ENCODE measurements at places on chromosomes 13 and 19.

DNA sequence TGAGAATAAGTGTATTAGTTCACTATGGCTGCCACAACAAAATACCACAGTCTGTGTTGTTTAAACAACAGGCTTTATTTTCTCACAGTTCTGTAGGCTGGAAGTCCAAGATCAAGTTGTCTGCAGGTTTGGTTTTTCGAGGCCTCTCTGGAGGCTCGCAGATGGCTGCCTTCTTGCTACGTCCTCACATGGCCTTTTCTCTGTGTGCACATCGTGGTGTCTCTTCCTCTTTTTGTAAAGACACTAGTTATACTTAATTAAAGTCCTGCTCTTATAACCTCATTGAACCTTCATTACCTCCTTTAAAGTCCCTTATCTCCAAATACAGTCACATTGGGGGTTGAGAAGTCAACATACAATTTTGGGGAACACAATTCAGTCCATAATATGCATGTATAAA is 10.6 kb downstream of the CSNK1A1L start:
- H3K4me3 ChIP-seq = no peak overlapping the region
- DNase-seq = no peak
- no peaks in the 10 kb centered on the region for H3K4me1 ChIP-seq
- no peaks in the 10 kb centered on the region for H3K27me3 ChIP-seq

- H3K36me3 ChIP-seq = peaks cover 4% of the 10 kb centered on the region
- H3K4me1 ChIP-seq = no peaks in the 10 kb centered on the region
- H3K27me3 ChIP-seq = peaks cover 27% of the 10 kb centered on the region
- no peak overlapping the region for H3K27ac ChIP-seq
- no peak overlapping the region for H3K4me3 ChIP-seq
- no peak for DNase-seq
Measured at GRCh38 chr19:49188626-49189200, 31.1 kb downstream of the TRPM4 start.

GRCh38 chr19:21626924-21627697 is 121.7 kb downstream of the ZNF429 start:
- no peak for DNase-seq
- no peaks in the 10 kb centered on the region for H3K27me3 ChIP-seq

DNA sequence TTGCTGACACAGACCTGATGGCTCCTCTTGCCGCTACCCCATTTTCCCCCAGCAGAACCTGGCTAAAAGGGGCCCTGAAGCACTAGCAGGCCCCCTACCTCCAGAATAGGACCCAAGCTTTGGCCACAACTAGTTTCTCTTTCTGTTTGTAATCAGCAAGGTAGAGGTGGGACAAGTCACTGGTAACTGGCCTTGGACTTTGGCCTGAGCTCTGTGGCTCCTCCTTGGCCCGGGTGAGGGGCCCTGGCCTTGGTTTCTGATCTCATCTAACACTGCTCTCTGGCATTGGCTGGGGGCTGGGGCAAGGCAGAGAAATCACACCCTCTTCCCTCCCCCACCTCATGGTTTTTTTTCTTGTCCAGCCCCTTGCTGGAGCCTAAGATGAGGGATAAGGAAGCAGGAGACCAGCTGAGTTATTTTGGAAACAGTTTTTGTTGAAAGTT is 2.1 kb downstream of the CALM3 start:
- H3K27me3 ChIP-seq = no peaks in the 10 kb centered on the region
- H3K27ac ChIP-seq = peak overlapping the region; percentile 93
- DNase-seq = peak; percentile 97
- H3K36me3 ChIP-seq = peaks cover 34% of the 10 kb centered on the region
- peak overlapping the region; percentile 98 for H3K4me3 ChIP-seq

DNA sequence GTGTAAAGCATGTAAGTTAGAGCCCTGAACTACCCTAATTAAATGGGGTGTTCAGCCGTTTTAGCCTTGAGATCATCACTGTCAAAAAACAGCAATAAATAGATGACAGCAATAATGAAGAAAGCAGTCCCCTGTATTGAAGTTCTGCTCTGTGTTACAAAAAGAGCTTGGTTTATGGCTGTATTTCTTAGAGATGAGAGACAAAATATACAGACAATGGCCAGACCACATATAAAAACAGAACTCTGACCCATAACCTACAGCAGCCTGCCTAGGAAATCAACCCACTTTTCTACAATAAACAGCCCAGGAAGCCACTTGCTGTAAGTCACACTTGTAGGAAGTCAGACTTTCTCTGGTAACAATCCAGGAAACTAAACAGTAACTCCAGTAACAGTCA is 10.8 kb downstream of the IGFL3 start:
- H3K4me3 ChIP-seq = no peak overlapping the region
- H3K4me1 ChIP-seq = no peaks in the 10 kb centered on the region
- H3K36me3 ChIP-seq = no peaks in the 10 kb centered on the region
- no peak for DNase-seq
- peaks cover 16% of the 10 kb centered on the region for H3K27me3 ChIP-seq

- H3K4me1 ChIP-seq = peaks cover 3% of the 10 kb centered on the region
- H3K27ac ChIP-seq = no peak overlapping the region
- H3K27me3 ChIP-seq = no peaks in the 10 kb centered on the region
- no peak for DNase-seq
- no peak overlapping the region for H3K4me3 ChIP-seq
Measured at GRCh38 chr19:6415591-6416190, 8.9 kb downstream of the KHSRP start.

DNA sequence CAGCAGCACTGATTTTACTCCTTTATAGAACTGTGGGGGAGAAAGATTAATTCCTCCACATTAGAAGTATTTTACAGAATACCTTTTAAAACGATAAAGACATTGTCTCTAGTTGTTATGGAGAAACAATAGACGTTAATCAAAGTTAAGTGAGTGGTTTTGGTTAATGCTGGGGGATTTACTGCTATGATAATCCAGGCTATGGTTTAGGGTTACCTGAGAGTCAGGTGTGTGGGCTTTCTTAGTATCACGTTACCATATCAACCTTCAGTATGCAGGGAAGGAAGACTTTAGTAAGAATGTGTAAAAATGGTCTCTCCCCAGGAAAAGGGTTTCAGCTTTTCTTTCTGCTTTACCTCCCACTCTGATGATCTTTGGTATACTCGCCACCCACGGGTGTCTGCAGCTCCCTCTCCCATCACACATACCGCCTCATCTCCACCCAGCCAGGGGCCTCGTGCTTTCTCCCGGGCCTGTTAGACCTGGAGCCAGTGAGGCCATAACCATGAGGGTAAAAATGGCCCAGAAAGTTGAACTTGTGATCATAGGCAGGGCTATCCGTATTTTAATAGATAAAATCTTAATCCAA is 45.6 kb upstream of the WDFY2 start:
- no peaks in the 10 kb centered on the region for H3K27me3 ChIP-seq
- H3K36me3 ChIP-seq = no peaks in the 10 kb centered on the region
- H3K27ac ChIP-seq = no peak overlapping the region
- H3K4me1 ChIP-seq = no peaks in the 10 kb centered on the region
- DNase-seq = no peak

DNA sequence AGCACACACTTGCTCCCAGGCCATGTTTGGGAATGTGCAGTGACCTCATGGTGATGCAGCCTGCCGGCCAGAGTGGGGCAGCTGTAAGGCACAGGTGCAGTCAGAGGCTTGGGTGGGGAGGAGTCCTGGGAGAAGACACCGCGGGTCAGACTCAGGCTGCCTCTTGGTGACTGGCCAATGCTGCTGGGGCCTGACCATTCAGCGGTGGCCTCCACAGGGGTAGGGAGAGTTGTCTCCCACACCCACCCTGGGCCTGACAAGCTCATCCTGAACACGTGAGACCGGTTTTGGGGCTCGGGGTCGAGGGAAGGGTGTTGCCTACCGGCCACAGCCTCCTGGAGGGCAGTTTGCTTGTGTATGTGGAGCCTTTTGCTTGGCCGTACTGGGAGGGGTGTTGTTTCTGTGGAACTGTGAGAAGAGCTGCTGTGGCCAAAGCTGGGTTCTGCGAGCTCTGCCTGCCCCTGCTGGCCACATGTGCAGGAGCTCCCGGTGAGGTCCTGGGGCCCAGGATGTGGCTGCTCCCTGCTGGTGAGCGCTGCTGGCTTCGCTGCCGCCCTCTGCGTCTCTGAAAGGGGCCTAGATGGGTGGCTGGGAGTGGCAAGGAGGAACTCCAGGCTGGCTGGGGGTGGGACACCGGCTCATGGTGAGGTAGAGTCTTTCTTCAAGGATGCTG is 22.1 kb downstream of the UPF1 start:
- H3K4me3 ChIP-seq = no peak overlapping the region
- H3K4me1 ChIP-seq = peaks cover 3% of the 10 kb centered on the region
- H3K27ac ChIP-seq = no peak overlapping the region
- no peak for DNase-seq

DNA sequence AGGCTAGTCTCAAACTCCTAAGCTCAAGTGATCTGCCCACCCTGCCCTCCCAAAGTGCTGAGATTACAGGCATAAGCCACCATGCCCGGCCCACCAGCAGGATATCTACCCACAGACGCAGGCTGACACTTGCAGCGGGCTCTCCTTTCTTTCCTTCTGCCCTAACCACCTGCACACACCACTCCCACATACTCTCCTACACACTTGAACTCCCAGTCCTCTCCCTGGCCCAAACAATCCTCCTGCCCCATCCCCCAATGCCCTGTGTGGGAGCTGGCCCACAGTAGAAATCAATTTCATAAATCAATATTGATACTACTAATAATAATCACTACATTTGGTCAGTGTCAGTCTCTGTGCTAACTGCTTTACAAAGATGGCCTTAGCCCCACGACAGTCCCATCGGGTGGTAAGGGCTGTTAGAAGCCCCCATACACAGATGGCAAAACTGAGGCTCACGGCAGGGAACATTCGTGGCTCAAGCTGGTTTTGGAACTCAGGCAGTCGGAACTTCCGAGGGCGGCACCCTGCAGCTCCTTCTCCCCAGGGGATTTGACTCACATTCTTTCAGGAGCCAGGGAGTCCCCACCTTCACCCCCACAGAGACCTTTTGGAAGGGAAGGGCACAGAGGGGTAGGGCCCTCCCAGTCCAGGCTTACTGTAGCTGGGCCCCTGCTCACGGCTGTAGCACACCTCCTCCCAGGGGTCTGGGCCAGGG is 3.4 kb upstream of the DPF1 start:
- H3K36me3 ChIP-seq = no peaks in the 10 kb centered on the region
- DNase-seq = no peak
- no peak overlapping the region for H3K27ac ChIP-seq
- no peak overlapping the region for H3K4me3 ChIP-seq
- peaks cover 8% of the 10 kb centered on the region for H3K4me1 ChIP-seq

All from large intestine (tissue), 12 donors.